ENCODE measurements at places on chromosomes 11 and 22. TPM values are rescaled to one million over a fixed set of nuclear protein-coding genes. Genes with fewer than 3 reads are reported as not detected.

The BEST1 gene
- not detected for total RNA-seq

The TM7SF2 gene
- total RNA-seq = 36.9 TPM

The CCDC116 gene
- 0.78 TPM for total RNA-seq

The HSPB2 gene
- total RNA-seq = not detected

The GRAP2 gene
- 44.1 TPM for total RNA-seq

The LARGE2 gene
- total RNA-seq = 0.30 TPM

The SLC22A9 gene
- total RNA-seq = not detected

The TRIM51 gene
- not detected for total RNA-seq

The GPR83 gene
- total RNA-seq = 0.05 TPM

The SEPTIN3 gene
- 8.5 TPM for total RNA-seq

The OR52E4 gene
- not detected for total RNA-seq

The SLC22A8 gene
- total RNA-seq = not detected

The MAJIN gene
- total RNA-seq = not detected

The ARHGAP32 gene
- total RNA-seq = 6.1 TPM

The TP53I11 gene
- 4.6 TPM for total RNA-seq

The MS4A7 gene
- total RNA-seq = not detected

The NECTIN1 gene
- 5.6 TPM for total RNA-seq

The PHF21B gene
- 0.30 TPM for total RNA-seq

The SPDYC gene
- total RNA-seq = not detected

The CASP12 gene
- not detected for total RNA-seq

The CFAP300 gene
- total RNA-seq = not detected

The PLEKHB1 gene
- 1.4 TPM for total RNA-seq

The NLRP10 gene
- not detected for total RNA-seq

The CD44 gene
- 232 TPM for total RNA-seq
